ENCODE measurements at places on chromosomes 1 and 21. TPM values are rescaled to one million over a fixed set of nuclear protein-coding genes. Genes with fewer than 3 reads are reported as not detected.

RGS13 gene
- not detected for total RNA-seq

WNT9A gene
- total RNA-seq: 0.99 TPM

ATP1A2 gene
- 0.27 TPM for total RNA-seq

LCE1A gene
- total RNA-seq: not detected

OR14K1 gene
- total RNA-seq: not detected

OR2L3 gene
- not detected for total RNA-seq

TNFRSF25 gene
- 2.0 TPM for total RNA-seq

CFHR4 gene
- not detected for total RNA-seq

RPE65 gene
- total RNA-seq: not detected

CDC7 gene
- total RNA-seq: 15.5 TPM

SPSB1 gene
- total RNA-seq: 18.2 TPM

KRTAP19-1 gene
- not detected for total RNA-seq

PLPPR5 gene
- total RNA-seq: not detected

SLC45A3 gene
- 1.7 TPM for total RNA-seq

FCAMR gene
- not detected for total RNA-seq

HAX1 gene
- total RNA-seq: 141 TPM

PPIE gene
- 39.6 TPM for total RNA-seq
